ENCODE measurements at places on chromosomes 4 and X.

GRCh38 chr4:20678400-20678799, 21.9 kb upstream of the PACRGL start:
- no peak for DNase-seq

DNA sequence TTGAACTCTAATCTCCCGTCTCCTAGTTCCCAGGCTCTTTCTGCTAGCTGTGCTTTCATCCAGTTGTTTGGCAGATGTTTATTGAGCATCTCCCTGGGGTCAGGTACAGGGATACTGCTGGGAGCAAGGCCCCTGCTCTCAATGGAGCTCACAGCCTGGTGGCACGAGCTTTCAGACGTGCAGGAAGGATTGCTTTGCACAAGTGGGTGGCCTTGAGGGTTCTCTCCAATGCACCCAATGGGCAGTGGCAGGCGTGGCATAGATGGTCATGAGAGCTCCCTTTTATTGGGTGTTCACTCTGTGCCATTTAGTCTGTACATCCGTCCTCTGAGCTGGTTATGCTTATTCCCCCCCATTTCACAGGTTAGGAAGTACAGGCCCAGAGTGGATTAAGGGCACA, 235.2 kb downstream of the EVC2 start:
- DNase-seq, result no peak

GRCh38 chr4:112277705-112278448, 7.8 kb downstream of the TIFA start:
- DNase-seq, result no peak

DNA sequence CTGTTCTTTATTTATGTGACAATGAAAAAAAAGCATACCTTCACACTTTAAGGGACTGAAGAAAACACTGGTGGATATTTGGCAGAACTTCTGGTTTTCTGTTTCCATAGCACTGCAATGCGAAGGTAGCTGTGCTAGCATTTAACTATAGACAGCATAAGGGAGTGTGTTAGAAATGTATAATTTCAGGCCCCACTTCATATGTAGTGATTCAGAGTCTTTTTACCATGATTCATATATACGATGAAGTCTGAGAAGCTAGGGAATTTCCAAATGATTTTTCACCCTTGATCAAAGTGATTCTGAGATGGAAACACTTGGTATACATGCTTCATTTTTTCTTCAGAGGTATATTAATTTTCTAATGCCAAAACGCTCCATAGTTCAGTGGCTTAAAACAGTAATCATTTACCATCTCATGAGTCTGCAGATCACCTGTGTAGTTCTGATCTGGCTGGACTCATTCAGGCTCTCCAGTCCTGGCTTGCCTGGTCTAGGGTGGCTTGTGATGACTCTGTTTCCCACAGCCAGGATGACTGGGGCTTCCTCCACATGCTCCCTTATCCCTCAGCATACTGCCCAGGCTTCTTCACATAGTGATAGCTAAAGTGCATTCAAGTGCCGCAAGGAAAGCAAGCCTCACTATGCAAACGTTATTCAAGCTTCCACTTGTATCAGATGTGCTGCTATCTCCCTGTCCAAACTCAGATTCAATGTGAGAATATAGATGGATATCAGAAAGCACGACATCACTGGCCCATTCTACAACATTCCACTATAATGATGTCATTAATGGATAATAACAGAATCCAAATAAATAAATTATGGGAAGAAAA, 790.1 kb downstream of the TECRL start:
- DNase-seq, result no peak

DNA sequence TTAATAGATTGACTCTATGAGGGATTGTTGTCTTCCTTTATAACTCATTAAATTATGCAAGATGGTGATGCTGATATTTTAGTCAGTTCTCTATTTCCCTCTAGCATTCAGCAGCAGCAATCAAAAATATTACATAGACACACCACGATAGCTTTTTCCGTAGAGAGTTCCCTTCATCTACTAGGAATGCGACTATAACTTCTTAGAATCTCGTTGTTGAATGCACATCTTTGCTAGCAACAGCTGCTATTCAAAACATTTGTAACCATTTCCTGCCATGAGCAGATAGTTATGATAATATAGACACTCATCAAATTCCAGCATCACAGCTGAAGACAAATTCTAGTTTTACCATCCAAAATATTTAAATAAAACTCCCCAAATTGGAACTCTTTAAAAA, 147.4 kb upstream of the FGF13 start:
- DNase-seq, result no peak

GRCh38 chr4:152927737-152928136, 8.4 kb upstream of the FHDC1 start:
- no peak for DNase-seq

- DNase-seq, result no peak
These were observed 437.2 kb upstream of the ZFP42 start for GRCh38 chr4:187558391-187558790.

DNA sequence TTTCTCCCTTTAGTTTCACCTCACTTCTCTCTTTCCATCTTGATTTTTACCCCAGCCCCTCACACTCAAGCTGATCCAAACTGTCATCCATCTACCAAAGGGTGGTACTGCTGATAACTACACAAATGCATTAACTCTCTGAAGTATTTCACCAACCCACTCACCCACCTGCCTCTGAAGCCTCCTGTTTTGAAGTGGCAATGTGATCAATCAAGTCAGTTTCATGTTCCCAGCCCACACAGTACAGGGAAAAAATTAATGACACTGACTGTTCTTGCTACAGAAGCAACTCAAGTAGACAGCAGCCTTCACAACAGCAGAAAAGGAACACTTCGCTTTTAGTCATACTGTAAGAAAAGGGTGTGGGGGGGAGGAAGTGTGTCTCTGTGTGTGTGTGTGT, 183.0 kb upstream of the NOCT start:
- DNase-seq, result no peak

DNA sequence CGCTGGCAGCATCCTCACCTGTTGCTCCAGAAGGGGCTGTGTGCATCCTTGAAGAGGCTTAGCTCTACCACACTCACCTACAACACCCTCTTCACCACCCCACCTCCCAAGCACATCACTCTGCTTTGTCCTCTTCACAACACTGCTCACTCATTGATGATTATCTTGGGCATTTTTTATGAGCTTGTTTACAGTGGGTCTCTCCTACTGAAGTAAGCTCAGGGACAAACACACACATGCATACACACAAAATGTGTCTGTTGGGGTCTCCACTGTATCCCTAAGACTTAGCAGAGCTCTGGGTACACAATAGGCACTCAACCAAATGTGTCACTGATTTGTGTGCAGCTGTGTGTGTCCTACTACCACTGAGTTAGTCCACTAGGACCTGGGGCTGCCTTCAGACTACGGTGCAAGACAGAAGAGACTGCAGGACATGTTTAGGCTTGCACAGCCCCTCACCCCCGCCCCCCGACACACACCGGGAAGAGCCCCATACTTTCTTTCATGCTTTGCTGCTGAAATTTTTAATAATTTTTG, 1.3 kb upstream of the GABRE start:
- no peak for DNase-seq

GRCh38 chr4:114488301-114488982, 110.2 kb upstream of the UGT8 start:
- no peak for DNase-seq

- no peak for DNase-seq
These were observed 5.5 kb downstream of the CASP3 start for GRCh38 chr4:184643731-184644130.

GRCh38 chrX:154373340-154374306, 811 bp downstream of the FLNA start:
- no peak for DNase-seq

DNA sequence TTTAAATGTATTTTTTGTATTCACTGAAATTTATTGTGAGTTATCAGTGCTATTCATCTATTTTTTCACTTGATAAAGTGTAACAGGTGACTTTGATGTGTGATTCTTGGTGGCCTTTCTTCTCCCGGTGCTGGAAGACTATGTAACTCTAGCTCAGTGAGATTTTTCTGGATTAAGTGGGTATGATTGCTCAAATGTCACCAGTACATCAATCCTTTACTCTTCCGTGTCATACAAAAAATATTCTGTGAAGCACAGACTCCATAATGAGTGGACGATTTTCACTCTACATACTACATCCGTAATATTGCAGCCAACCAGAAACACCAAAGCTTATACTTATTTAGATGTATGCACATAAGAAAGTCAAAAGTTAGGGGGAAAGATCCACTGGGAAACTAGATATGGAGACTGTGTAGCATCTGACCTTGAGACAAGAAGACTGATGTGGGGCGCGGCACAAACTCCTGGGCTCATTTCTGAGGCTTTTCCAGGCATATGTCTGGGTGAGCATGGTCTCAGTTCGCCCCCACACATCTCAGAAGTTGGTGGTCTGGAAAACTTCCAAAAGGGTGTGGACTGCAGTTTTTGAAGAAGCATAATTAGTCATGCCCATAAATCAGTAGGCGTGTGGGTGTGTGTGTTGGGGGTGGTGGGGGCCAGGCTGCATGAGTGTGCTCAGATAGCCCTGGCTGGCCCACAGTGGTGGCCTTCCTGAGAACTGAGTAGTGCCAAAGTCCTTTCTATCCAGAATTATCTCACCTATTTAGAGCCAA, 53.9 kb upstream of the TENM3 start:
- DNase-seq, result no peak

DNA sequence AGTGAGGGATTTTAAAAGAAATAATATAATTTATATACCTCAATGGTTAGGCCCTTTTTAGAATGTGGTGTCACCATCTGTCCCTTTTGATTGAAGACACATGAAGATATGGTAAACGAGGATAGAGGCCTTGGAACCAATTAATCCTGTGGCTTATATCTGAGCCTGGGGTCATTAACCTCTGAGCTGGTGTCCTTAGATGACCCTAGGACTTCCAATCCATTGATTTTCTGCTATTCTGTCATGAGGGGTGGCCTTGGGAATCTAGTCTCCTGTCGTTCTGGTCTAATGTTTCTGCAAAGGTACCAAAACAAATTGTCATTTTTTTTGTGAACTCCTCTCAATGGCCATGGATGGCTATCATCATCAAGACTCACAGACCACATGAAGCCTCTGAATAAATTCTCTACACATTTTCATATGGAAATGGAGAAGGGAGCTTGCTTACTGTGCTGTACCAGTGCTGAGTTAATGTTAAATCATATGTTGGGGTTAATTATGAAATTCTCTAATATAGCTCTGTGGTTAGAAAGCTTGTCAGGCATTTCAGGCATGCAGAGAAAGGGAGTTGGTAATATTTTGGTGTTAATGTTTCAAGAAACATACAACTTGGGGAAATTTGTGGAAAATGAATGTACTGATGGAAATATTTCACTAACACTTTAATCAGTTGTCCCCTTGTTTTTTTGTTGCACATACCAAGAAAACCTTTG, 204.2 kb upstream of the IL15 start:
- DNase-seq, result no peak

DNA sequence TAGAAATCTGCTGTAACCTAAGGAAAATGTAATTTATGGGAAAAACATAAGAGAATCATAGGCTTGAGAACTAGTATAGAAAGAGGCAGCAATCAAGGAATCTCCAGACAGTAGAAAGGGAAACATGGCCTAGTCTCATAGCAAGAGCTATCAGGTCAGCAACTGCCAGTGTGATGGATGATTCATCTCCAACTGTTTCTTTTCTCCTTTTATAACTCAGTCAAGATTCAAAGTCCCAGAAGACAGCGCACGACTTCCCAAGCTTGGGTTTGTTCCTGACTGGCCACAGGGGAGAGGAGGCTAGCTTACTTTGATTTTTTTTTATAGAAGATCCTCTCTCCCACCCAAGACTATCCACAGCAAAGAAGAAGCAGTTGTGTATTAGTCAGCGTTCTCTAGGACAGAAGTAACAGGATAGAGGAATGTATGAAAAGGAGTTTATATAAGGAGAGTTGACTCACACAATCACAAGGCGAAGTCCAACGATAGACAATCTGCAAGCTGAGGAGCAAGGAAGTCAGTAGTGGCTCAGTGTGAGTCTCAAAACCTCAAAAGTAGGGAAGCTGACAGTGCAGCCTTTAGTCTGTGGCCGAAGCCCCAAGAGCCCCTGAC, 181.5 kb downstream of the GC start:
- no peak for DNase-seq

- no peak for DNase-seq
These were observed 135.5 kb downstream of the ARHGAP24 start for GRCh38 chr4:85610450-85610849.

GRCh38 chr4:8353158-8353669, 83.7 kb downstream of the HTRA3 start:
- DNase-seq, result no peak

GRCh38 chr4:95478679-95479078, 70.1 kb downstream of the UNC5C start:
- DNase-seq, result no peak

- DNase-seq, result no peak
These were observed 20.2 kb downstream of the TMEM31 start for GRCh38 chrX:103730796-103731493.

GRCh38 chr4:3797831-3798790, 31.9 kb downstream of the ADRA2C start:
- no peak for DNase-seq

DNA sequence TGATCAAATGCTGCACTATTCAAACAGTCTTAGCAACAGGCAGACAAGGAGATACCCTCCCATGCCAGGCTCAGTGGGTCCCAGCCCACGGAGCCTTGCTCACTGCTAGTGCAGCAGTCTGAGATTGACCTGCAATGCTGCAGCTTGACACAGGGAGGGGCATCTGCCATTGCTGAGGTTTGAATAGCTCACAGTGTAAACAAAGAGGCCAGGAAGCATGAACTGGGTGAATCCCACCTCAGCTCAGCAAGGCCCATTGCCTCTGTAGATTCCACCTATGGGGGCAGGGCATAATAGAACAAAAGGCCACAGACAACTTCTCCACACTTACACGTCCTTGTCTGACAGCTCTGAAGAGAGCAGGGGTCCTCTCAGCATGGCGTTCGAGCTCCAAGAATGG, 26.6 kb upstream of the ZXDB start:
- DNase-seq, result no peak

DNA sequence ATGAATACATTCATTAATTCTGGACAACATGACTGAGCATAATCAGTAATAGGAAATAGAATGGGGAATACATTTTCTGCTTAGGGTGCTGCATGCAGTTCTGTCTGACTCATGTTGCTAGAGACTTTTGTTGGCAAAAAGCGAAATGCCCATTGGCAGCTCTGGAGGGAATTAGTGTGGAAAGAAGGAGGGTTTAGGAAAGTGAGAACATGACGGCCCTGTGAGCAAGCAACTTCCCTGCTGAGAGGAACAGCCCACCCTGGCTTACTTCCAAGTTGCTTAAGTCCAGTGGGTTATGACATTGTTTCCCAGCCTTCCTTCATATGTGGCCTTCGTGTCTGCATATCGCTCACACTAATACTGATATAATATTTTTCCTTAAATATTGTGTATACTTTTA, 13.8 kb downstream of the MAD2L1 start:
- peak; percentile 1 for DNase-seq

- no peak for DNase-seq
These were observed 63.2 kb downstream of the MID1 start for GRCh38 chrX:10557166-10557565.

DNA sequence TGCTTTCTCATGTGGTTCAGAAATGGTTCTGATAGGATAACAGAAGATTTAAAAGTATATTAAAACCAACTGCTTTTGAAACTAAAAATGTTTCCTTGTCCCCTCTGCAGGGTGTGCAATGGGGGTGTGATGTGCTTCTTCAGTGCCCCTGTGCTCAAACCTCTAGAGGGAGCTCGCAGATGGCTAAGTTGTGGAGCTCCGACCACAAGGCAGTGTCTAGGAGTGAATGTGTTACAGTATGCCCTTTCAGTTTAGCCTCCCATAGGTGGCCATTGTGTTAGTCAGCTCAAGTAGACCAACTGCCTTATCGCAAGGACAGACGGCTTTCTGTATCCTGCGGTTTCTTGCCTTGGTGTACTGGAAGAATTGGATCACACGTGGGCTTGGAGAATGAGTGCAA, 130.5 kb downstream of the TENT5D start:
- DNase-seq, result no peak
